ENCODE measurements at places on chromosomes 7 and 10. TPM values are rescaled to one million over a fixed set of nuclear protein-coding genes. Genes with fewer than 3 reads are reported as not detected.

GRCh38 chr7:15821484-15822427 lies 135.3 kb upstream of the MEOX2 start:
- no peak overlapping the region for H3K4me3 ChIP-seq
- no peaks in the 10 kb centered on the region for H3K4me1 ChIP-seq
- DNase-seq, result no peak
- H3K27me3 ChIP-seq, result no peaks in the 10 kb centered on the region
- H3K27ac ChIP-seq, result no peak overlapping the region
- H3K36me3 ChIP-seq, result no peaks in the 10 kb centered on the region

DNA sequence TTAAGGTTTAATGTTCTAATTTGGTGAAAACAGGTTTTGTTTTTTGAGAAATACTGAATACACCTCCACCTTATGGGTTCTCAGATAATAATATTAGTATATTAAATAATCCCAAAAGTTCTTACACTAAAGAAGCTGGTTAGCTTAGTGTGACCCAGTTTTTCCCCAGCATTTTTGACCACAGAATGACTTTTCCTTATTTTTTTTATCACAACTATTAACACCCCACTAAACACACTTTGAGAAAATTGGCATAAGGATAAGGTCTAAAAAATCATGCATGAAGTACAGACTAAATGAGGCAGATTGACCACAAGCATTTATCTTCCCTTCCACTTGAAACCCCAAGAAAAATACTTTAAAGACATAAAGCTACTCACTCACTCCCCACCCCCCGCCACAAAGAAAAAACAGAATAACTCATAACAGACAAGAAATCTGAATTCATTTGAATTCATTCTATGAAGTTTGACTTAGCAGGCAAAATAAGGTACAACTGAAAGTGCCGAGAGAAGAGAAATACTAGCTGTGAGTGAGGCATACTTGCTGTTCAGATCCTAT lies 49.7 kb upstream of the WNT16 start:
- no peak overlapping the region for H3K4me3 ChIP-seq
- no peaks in the 10 kb centered on the region for H3K36me3 ChIP-seq
- no peak overlapping the region for H3K27ac ChIP-seq
- H3K27me3 ChIP-seq, result no peaks in the 10 kb centered on the region
- DNase-seq, result no peak

- no peaks in the 10 kb centered on the region for H3K27me3 ChIP-seq
- no peak for DNase-seq
- H3K36me3 ChIP-seq, result no peaks in the 10 kb centered on the region
- no peak overlapping the region for H3K4me3 ChIP-seq
Measured at GRCh38 chr10:3805791-3806461, 20.9 kb upstream of the KLF6 start.

The SNCG gene
- not detected for total RNA-seq

The ABCB1 gene
- not detected for total RNA-seq

DNA sequence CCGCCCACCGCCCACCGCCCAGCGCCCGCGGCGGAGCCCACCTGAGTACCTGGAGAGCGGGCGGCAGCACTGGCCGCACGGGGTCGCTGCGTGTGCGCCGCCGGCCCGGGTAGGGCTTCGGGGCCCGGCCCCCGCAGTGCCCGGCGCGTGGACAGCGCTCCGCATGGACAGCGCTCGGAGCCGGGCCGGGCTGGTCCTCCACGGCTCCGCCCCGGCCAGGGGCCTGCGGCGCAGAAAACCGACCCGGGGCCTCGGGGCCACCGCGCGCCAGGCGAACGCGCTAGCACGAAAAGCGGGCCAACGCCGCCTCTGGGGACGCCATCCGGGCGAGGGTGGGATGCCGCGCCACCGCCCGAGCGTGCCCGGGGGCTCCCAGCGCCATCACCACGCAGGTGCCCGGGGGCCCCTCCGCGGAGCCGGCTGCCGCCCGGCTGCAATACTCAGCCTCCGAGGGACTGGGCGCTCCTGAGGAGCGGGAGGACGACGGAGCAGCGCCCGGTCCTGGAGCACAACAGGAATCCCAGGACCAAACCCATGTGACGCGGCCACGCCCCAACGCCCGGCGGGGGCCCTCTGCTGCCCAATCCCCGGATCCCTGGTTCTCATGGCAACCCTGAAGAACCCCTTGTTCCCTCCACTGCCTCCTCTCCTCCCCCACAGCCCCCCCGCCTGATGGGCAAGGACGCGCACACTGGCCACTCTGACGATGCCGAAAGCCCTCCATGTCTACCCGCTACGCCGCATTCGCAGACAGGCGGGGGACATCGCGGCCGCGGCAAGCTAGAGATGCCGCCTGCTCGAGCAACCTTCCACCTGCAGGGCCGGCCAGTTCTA lies at the start of gene GRB10:
TSS of gene GRB10 (minus strand) at position 522 of the 834 bp plus-strand sequence. CDS start 50,574 bp downstream, outside the sequence.
- peak within 1 kb of the TSS; percentile 65 for H3K4me3 ChIP-seq
- DNase-seq, result peak; percentile 84
- H3K4me1 ChIP-seq, result peaks cover 15% of the 10 kb centered on the region
- no peaks in the 10 kb centered on the region for H3K27me3 ChIP-seq
- H3K27ac ChIP-seq, result no peak within 1 kb of the TSS
- no peaks in the 10 kb centered on the region for H3K36me3 ChIP-seq

DNA sequence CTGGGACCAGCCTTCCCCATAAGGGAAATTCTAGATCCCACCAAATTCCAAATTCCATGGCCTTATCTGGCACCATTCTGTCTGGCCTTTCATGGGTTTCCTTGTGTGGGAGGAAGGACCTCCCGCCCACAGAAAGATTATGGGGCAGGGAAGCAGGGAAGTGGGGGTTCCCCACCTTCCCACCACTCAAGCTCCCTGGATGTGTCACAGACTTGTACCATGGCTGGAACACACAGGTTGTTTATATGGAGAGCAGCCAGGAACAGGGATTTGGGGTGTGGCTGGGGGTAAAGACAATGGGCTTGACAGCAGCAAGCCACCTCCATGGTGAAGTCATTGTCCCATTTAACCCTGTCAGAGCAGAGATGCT lies 18.3 kb downstream of the UNC5B start:
- H3K4me3 ChIP-seq, result no peak overlapping the region
- DNase-seq, result no peak
- H3K27ac ChIP-seq, result no peak overlapping the region
- H3K27me3 ChIP-seq, result no peaks in the 10 kb centered on the region

DNA sequence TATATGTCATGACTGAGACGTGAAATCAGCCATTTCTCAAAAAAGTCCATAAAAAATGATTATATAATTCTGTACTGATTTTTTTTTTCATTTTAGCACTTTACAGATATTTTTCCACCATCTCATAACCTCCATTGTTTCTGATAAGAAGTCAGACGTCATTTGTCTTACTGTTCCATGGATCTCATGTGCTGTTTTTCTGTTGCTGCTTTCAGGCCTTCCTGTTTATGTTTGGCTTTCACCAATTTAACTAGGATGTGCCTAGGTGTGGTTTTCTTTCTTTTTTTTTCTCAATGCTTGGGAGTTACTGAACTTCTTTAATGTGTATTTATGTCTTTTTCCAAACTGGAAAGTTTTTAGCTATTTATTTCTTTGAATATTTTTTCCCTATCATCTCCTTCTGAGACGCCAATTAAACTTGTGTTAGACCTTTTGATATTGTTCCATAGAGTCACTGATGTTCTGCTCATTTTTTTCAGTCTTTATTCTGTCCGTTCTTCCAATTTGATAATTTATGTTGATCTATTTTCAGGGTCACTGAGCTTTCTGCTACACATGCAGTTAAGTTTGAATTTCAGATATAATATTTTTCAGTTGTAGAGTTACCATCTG lies 43.3 kb downstream of the TAF3 start:
- H3K27ac ChIP-seq, result no peak overlapping the region
- DNase-seq, result no peak
- H3K4me3 ChIP-seq, result no peak overlapping the region
- H3K27me3 ChIP-seq, result no peaks in the 10 kb centered on the region
- H3K36me3 ChIP-seq, result peaks cover 19% of the 10 kb centered on the region

The LIPM gene
- total RNA-seq, result not detected

The HOXA7 gene
- total RNA-seq, result not detected

- H3K36me3 ChIP-seq, result no peaks in the 10 kb centered on the region
- no peaks in the 10 kb centered on the region for H3K4me1 ChIP-seq
- H3K4me3 ChIP-seq, result no peak overlapping the region
- no peaks in the 10 kb centered on the region for H3K27me3 ChIP-seq
- H3K27ac ChIP-seq, result no peak overlapping the region
- DNase-seq, result no peak
Measured at GRCh38 chr10:128302808-128303207, 176.6 kb upstream of the MKI67 start.

The AKR1C8 gene
- not detected for total RNA-seq

DNA sequence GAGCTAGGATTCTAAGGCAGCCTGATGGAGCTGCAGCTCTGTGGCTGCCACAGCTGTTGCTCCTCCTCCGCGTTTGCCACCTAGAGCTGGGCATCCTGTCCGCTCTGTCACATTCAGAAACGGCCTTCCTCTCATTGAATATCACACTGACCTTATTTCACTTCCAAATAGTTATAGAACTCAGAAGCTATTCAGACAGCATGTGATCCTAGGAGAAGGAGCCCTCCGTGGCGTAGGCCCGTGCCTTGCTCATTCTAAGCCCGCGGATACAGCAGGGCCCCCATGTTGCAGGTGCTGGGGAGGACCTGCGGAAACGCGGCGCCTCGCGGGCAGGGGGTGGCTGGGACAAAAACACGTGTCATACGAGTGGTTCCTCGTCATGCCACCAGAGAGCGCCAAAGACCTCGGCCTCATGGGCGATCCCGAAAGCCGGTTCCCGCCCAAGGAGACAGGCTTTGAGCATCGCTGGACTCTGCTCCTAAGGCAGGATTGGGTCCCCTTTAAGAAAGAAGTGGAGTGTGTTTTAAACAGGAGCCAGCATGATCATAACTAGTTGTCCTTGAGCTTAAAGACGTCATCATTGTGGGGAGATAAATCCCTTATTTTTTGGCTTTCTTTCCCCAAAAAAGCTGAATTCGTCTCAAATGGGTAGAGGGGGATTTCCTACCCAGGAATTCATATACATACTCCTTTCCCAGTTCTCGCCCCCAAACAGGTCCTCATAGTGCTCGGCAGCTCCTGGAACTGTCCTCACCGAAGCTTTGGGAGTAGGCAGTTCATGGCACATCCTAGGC lies 17.9 kb upstream of the FIGNL1 start:
- peaks cover 18% of the 10 kb centered on the region for H3K27me3 ChIP-seq
- H3K27ac ChIP-seq, result no peak overlapping the region
- H3K36me3 ChIP-seq, result no peaks in the 10 kb centered on the region
- peak; percentile 87 for DNase-seq
- H3K4me3 ChIP-seq, result no peak overlapping the region

DNA sequence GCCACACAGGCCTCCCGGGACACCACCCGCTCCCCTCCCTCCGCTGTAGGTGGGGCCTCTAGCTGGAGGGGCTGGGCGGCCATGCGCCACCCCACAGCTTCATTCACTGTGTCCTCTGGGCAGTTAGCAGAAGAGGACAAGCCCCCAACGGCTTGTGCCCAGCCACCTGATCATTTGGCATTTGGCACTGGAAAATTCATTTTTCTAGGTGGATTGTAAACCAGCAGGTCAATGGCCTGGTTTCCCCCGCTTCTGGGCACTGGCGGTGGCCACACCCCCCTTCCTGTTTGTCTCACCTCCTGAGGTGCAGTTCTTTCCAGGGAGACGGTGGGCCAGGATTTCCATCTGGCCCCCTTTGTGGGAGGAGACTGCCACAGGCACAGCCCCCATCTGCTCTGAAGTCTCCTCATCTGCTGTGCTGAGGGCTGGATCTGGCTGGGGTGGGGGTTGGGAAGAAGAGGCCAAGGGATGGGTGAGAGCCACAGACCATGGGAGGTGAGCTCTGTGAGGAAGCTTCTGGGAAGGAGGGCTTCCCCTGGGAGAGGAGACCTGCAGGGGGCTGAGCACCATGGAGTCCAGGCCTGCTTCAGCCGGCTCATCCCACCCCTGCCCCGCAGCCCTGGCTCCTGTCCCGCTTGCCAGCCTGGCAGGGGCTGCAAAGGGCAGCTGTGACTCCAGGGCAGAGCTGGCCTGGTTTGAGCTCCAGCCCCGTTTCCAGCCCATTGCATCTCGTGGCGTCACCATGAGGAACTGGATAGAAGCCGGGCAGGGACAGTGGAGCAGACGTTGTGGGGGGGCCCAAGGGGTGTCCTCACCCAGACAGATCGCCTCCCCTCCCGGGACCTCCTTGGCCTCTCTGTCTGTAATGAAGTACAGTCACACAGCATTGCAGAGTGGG lies 40.1 kb upstream of the SLC29A3 start:
- no peak overlapping the region for H3K4me3 ChIP-seq
- H3K27me3 ChIP-seq, result no peaks in the 10 kb centered on the region
- DNase-seq, result no peak
- peaks cover 21% of the 10 kb centered on the region for H3K4me1 ChIP-seq

- no peaks in the 10 kb centered on the region for H3K36me3 ChIP-seq
- H3K27ac ChIP-seq, result no peak overlapping the region
- no peaks in the 10 kb centered on the region for H3K4me1 ChIP-seq
- DNase-seq, result peak; percentile 77
- no peak overlapping the region for H3K4me3 ChIP-seq
- H3K27me3 ChIP-seq, result no peaks in the 10 kb centered on the region
Measured at GRCh38 chr7:125316466-125316865, 386.8 kb upstream of the POT1 start.

The SYNPO2L gene
- total RNA-seq, result 0.06 TPM

DNA sequence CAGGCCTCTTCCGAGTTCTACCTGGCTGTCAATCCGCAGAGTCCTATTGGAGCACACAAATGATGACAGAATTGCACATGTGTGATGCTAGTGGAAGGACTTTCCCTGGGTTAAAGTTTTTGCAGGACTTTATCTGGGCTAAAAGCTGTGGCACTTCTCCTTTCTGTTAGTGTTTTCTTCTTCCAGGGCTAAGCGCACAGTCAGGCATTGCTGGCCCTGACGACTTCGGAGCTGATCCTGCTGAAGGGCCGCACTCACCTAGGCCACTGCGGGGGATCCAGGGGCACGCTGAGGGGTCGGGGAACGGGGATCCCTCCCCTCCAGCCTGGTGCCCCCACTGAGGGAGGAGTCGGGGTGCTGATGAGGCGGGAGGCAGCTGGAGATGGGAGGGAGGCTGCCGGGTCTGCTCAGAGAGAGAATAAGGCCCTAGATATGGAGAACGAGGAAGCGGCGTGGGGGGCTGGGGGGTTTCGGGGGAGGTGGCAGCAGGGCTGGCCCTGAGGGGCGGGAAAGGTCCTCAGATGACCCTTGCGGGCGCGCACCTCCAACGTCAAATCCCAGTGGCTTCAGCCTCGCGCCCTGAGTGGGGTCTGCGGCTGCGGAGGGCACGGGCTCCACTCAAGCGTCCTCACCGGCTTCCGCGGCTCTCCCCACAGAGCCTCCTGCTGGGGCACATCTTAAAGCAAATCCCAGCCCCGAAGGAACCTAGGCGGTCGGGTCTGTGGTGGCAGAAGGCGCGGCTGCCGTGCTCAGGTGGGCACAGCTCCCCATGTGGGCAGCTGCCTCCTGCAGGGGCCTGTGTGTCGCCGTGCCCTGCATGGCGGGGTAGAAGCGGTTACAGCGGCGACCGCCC lies 30.9 kb downstream of the AGR3 start:
- H3K36me3 ChIP-seq, result no peaks in the 10 kb centered on the region
- DNase-seq, result no peak
- H3K4me1 ChIP-seq, result peaks cover 10% of the 10 kb centered on the region
- H3K4me3 ChIP-seq, result no peak overlapping the region
- no peaks in the 10 kb centered on the region for H3K27me3 ChIP-seq

All from neural progenitor cell (in vitro differentiated cells).